Esophagus squamous epithelium (tissue), 5 donors: ENCODE measurements at places on chromosomes 6 and 20. TPM values are rescaled to one million over a fixed set of nuclear protein-coding genes. Genes with fewer than 3 reads are reported as not detected.

- no peak for DNase-seq
Observed at GRCh38 chr6:166411271-166411670, 28.5 kb upstream of the MPC1 start.

PHACTR1 gene
- 1.5 TPM for total RNA-seq

- no peak for DNase-seq
Observed at GRCh38 chr6:45054610-45055009, 273.5 kb upstream of the RUNX2 start.

DNA sequence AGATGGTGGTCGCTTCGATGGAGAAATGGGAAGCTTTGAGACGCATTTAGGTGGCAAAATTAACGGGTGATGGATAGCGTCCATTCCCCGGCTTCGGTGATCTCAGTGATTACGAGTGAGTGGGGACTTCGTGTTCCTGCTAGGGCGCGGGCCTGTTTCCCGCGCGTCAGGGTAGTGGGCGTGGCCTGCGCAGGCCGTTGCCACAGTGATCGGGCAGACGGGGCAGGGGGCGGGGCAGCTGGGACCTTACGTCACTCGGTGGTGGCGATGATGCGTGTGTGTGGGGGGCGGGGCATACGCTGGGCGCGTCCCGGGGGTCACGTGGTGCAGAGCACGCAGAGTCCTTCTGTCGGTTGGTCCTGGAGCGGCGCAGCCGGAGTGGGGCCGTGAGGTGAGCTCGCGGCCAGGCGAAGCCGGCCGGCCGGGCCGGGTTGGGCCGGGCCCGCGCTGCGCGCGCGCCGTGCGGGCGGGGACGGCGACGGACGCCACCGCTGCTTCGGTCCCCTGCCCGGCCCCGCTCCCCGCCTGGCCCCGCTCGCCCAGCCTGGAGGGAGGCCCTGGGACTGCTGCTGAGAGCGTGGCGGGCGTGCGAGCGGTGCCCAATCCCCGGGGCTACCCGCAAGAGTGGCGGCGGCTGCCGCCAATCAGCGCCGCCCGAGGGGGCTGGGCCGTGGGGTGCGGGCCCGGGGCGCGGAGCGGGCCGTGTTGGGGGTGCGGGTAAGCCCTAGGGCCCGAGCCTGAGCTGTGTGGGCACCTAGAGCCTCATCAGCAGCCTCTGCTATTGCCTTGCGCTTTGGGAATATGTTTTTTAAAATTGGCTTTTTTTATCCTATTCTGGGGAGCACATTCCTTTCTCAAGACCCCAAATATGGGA lies at the start of gene PHF20:
Gene PHF20, plus strand, starts transcription at position 327 of the 874 bp plus-strand sequence. CDS start 29,508 bp downstream, outside the sequence.
- DNase-seq = peak; percentile 93

RHAG gene
- total RNA-seq = 0.19 TPM

DNA sequence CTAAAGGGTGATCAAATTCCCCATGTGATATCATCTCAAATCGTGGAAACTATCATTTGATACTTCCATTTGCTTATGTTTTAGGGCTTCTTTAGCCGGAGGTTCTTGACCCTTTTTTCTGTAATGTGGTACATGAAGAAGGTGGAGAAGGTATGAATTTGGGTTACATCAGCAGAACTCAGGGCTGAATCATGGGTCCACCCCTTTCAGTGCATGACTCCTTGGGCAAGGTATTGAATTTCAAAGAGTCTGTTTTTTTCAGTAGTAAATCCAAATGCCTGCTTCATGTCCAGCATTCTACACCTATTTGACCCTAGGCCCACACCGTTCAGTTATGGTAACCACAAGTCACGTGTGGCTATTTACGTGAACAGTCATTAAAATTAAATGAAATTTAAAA lies 30.6 kb upstream of the QKI start:
- DNase-seq = no peak

C6orf47 gene
- total RNA-seq = 28.8 TPM

PRSS16 gene
- total RNA-seq = 25.7 TPM

- no peak for DNase-seq
Observed at GRCh38 chr6:110067837-110068591, 89.9 kb downstream of the GPR6 start.

DLL1 gene
- 37.6 TPM for total RNA-seq

- DNase-seq = no peak
Observed at GRCh38 chr6:168277274-168277669, 42.3 kb downstream of the DACT2 start.

C2 gene
- 1.1 TPM for total RNA-seq

BHLHE23 gene
- not detected for total RNA-seq

- DNase-seq = no peak
Observed at GRCh38 chr6:43951756-43952675, 175.2 kb downstream of the MRPL14 start.
